Midbrain (tissue), 1 donor: ENCODE measurements at places on chromosomes 16 and 17.

DNA sequence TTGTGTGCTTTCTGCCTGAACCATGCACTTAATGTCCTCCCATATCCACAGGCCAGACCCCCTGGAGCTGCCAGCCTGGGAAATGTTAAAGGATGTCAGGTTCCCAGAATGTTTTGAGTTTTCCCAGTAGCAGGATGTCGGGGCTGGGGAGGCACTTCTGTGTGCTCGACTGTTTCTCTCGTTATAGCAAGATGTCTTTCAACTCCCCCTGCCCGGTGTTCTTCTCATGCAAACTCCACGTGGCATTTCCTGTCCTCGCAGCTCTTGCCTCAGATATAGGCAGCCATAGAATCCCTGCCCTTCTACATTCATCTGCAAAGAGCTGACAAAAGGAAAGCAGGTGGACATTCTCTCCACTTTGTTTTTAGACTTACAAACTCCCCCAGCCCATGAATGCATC, 457.2 kb upstream of the CDH11 start:
- no peak for DNase-seq

- no peak for DNase-seq
Measured at GRCh38 chr17:37391146-37391545, 15.4 kb downstream of the C17orf78 start.

GRCh38 chr16:52308051-52308450, 238.9 kb downstream of the TOX3 start:
- DNase-seq, result no peak

- no peak for DNase-seq
Measured at GRCh38 chr17:6306820-6307219, 128.1 kb downstream of the AIPL1 start.

GRCh38 chr17:66578781-66579489, 256.0 kb upstream of the CACNG5 start:
- DNase-seq, result no peak

DNA sequence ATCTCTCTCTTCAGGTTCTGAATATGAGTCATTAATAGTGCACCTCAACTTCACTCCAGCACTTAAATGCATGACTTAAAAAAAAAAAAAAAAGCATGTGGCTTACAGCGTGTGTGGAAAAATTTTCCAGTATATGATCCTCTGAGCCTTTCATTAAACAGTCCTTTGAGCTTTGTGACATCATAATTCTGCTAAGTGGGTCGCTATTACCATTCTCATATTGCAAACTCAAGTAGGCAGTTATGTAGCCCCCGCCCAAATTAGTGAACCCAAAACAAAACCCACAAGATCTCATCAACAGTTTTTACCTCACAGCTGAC, 672 bp downstream of the CMTR2 start:
- no peak for DNase-seq

- peak; percentile 22 for DNase-seq
Measured at GRCh38 chr17:29588562-29589411, 661 bp downstream of the GIT1 start.

DNA sequence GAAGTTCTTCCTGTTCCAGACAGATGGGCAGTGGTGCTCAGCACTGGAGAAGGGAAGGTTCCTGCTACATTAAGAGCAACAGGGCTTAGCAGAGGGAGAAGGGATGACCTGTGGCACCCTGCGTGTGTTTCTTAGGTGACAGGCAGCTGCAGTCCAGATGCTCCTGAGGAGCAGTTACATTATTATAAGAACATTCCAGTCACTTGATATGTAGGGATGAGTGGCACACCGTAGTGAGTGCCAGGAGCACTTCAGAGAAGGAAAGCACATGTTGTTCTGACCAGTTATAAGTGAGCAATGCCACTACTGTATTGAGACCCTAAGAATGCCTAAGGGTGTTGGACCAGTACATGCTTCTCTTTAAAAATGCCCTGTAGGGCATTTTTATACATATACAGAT, 39.9 kb upstream of the MRC2 start:
- no peak for DNase-seq

DNA sequence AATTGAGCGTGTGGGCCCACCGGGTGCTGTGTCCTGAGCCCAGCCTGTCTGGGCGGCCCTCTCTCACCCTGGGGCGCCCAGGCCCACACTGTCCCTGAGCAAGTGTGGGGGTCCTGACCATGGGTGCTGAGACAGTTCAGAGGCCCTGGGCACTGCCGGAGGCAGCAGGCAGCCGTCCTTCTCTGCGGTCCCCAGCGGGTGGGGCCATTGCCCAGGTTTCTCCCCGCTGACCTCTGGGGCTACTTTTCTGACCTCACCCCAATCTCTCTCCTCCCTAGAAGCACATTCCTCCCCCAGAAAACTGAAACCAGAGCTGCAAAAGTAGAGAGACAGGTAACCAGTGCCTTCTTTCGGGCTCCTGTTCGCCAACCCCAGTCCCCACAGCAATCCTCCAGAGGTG, 36.0 kb upstream of the PVALEF start:
- peak; percentile 63 for DNase-seq

GRCh38 chr17:76337413-76337777, 16.3 kb downstream of the PRPSAP1 start:
- DNase-seq, result no peak

DNA sequence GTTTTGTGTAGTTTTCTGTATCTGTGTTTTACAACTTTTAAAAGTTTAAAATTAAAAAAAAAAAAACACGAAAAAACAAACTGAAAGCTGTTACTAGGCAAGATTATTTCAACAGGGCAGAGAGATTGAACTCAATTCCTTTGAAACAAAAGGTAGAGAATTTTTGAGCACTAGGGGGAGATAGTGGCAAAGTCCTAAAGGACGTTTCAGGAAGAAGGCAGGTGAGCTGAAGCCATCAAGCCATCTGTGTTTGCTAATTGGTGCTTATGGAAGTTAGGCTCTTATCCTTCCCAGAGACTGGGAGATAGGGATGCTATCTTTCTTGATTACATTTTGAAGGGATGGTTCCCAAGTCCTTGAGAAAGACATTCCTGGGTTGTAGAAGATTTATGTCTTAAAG, 70.6 kb upstream of the CLEC3A start:
- DNase-seq, result peak; percentile 0

GRCh38 chr16:57757326-57757786, 21.8 kb downstream of the KATNB1 start:
- peak; percentile 88 for DNase-seq

GRCh38 chr17:68085771-68086381, 50.3 kb downstream of the KPNA2 start:
- DNase-seq, result no peak

DNA sequence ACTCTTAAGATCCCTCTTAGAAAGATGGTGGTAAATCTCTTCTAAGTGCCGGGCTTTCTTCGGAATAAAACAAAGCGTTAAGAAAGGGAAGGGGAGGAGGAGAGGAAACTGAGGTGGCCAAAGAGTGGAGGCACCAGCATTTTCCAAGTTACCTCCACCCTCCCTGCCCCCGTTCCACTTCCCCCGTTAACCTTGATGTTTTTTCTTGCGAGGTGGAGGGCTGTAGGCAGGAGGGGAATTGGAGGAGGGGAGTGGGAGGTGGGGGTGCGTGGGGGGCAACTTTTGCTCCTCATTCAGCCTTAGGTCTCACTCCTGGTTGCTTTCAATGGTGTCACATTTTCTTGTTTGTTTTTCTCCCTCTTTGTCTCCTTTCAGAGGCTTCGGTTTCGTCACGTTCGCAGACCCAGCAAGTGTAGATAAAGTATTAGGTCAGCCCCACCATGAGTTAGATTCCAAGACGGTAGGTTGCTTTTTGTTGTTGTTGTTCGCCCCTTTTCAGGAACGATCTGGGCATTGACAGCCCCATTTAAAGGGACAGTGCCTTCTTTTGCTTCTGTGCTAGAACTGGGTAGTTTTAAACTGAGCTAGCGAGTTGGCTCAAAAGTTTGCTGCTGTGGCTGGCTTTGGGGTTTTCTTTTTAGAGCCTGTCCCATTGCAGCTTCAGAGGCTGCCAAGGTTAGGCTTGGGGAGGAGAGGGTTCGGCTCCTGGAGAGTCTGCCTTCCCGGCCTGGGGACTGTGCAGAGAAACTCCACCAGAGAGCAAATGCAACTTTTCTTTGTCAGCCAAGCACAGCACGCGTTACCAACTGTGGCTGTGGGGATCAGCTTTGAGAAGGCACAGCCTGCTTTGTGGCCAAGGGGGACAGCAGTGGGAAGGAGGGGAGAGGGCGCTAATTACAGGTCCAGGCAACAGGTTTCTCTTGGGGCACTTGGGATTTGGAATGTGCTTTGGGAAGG, 1.9 kb downstream of the MSI2 start:
- DNase-seq, result no peak

GRCh38 chr16:9965079-9965478, 217.1 kb downstream of the GRIN2A start:
- DNase-seq, result no peak

DNA sequence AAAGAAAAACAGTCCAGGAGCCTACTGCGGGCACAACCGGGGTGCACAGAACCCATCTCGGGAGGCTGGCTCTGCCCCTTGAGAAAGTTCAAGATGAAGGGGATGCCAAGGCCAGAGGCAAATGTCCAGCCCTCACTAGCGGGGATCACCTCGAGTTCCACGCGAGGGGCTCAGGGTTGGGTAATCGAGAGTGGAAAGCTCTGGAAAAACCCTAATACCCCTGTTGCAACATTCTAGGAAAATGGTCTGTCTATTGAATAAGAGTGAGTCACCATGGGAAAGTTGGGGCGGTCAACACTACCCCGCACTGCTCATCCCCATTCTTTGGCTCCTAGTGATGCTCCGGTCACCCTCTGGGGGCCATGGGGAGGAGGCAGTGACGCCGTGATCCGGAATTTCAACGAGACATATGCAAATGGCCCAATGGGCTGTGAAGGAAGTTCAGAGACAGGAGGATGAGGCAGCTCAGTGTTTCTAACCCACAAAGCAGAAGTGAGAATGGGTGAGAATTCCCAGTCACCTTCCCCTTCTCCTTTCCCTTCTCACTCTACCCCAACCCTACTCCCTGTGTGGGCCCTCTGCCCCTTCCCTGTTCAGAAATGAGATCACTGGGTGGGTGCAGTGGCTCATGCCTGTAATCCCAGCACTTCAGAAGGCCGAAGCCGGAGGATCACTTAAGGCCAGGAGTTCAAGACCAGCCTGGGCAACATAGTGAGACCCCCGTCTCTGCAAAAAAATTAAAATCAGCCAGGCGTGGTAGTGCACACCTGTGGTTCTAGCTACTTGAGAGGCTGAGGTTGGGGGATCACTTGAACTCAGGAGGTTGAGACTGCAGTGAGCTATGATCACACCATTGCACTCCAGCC, 22.4 kb downstream of the SOCS3 start:
- DNase-seq, result no peak

DNA sequence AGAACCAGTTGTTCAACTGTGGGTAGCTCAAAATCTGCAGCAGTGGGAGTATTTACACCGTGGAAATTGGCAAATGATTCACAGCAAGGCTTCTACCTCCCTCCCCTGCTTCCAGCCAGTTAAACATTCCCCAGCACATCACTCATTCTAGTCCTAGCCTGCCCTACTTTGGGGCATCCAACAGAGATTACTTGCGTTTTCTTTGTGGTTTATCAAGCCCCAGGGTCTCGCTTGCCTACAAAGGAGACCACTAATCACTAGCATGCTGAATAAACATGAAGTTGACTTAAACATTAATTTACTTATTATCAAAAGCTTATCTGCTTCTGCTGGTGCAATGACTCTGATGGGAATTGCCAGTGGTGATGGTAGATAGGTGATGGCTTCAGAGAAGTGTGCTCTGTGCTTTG, 94.5 kb downstream of the MARF1 start:
- no peak for DNase-seq

GRCh38 chr16:15035163-15035729, 20.6 kb downstream of the NTAN1 start:
- no peak for DNase-seq

GRCh38 chr17:57433452-57433851, 177.1 kb downstream of the MSI2 start:
- no peak for DNase-seq

- no peak for DNase-seq
Measured at GRCh38 chr17:9929871-9930270, 24.8 kb upstream of the RCVRN start.

DNA sequence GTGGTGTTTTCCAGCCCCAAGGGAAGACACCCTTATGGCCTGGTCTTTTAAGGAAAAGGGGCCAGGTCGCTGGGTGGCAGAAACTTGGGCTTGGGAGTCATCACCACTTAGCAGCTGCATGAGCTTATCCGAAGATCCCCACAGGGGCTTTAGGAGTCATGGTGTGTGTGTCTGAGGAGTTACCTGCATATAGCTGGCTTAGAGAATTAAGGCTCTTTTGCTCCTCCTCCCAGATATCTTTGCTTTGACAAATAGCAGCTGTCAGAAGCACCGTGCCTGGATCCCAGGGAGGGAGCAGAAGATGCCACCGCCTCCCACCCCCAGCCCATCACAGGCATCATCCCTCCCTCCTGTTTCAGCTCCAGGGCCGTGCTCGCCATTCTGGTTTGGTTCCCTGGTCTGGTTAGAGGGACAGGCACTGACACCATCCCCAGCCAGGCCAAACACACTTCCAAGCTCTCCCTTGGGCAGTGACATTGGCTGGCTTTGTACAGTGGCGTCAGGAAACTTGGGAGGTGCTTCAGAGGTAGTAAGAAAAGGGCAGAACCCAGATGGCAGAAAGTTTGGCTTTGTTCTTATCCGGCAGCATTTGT, 17.4 kb downstream of the LDHD start:
- no peak for DNase-seq

GRCh38 chr16:79168321-79168720, 432.2 kb downstream of the MAF start:
- no peak for DNase-seq

DNA sequence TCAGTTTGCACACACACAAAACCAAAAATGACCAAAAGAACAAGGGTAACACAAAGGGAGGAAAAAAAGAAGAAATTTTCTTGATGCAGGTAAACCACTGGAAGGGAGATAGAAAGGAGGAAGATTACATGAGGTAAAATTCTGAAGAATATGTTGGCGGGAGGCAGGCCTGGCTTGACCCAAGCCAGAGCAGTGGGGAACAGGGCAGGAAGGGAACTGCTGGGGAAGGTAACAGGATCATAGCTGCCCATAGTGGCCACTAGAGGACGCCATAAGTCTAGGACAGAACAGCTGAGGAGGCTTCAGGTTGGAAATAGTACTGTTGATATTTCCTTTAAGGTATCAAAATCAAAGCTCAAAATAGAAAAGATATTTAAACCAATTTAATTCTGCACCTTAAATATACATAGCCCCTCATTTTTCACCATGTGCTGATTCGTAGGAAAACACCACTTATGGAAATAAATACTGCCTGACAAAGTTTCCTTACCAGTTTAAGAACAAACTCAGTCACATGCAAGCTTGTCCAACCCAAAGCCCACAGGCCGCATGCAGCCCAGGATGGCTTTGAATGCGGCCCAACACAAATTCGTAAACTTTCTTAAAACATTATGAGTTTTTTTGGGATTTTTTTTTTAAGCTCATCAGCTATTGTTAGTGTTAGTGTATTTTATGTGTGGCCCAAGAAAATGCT, 15.5 kb downstream of the VPS35 start:
- DNase-seq, result peak; percentile 26

GRCh38 chr17:79177877-79178276, 103.3 kb downstream of the ENGASE start:
- DNase-seq, result no peak

GRCh38 chr16:87216841-87217275, 100.3 kb downstream of the C16orf95 start:
- no peak for DNase-seq
